Activated CD8-positive, alpha-beta memory T cell treated with anti-CD3 and anti-CD28 coated beads, Interleukin-2, amount 50 U/mL, for 4 hours (primary cell): ENCODE measurements at places on chromosomes 2 and 18.

GRCh38 chr2:49113046-49113445 lies 41.3 kb downstream of the FSHR start:
- no peak for DNase-seq

DNA sequence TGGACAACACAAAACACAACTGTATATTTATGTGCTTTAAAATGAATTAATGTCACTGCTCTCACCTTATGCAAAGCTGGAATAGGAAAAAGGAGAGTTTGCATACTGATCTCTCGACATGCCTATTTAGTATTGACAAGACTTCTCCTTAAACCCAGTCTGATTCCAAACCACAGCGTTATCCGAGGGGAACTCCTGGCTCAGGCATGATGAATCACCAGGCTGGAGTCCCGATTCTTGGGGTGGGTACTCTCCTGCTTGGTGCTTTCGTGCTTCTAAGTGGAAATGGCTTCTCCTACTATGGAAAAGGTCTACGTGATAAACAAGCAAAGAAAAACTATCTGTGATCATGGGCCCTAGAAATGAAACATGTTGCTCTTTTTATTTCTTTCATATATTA lies 88.9 kb upstream of the SLC35G4 start:
- no peak for DNase-seq

DNA sequence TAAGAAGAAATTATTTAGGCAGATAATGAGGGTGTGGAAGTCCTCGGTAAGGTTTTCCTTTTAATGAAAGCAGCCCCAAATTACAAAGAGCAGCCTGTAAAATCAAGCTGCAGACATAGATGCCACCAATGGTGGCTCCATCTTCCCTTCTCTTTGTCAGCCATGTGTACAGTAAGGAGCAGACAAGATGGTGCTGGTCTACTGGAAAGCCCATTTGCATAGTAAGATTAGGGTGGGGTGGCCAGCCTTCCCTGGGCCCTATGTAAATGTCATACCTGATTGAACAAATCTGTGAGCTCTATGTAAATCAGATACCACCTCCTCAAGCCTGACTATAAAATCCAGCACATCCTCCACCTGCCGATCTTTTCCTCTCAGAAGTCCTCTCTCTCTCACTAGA lies 154.4 kb upstream of the SERTAD2 start:
- DNase-seq = no peak

DNA sequence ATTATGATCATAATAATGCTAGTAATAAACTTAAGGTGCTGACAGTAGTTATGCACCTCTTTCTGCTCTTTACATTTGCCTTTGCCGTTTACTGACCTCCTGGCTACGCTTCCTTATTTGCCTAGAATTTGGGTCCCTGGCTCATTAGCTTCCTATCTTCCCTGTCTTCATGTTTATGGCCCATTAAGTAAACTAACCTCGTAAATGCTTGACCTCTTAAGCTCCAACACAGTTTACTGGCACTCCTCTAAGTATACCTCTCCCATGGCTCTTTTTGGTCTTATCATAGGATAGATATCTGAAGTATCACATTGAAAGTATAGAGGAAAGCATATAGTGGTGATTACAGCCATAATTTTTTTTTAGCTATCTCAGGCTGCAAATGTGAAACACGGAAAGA lies 657.3 kb upstream of the SLC39A10 start:
- no peak for DNase-seq

DNA sequence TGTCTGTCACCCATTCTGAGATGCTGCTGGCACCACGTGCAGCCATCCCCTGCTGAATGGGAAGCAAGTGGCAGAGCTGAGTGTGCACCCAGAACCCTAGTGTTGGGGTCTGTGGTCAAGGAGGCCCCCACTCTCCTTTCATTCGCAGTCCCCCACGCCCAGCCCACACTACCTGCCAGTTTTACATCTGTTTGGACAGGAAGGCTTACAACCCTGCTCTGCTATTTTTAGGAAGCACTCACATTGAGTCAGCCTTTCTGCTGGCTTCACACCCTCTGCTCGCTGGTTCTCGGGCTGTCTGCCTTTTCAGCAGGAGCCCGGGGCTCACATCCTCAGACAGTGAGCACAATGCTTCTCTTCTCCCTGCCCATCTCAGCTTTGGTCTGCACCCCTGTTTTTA lies 10.7 kb upstream of the ADCY3 start:
- DNase-seq = no peak

GRCh38 chr18:45232061-45232460 lies 383.2 kb upstream of the SLC14A2 start:
- no peak for DNase-seq

DNA sequence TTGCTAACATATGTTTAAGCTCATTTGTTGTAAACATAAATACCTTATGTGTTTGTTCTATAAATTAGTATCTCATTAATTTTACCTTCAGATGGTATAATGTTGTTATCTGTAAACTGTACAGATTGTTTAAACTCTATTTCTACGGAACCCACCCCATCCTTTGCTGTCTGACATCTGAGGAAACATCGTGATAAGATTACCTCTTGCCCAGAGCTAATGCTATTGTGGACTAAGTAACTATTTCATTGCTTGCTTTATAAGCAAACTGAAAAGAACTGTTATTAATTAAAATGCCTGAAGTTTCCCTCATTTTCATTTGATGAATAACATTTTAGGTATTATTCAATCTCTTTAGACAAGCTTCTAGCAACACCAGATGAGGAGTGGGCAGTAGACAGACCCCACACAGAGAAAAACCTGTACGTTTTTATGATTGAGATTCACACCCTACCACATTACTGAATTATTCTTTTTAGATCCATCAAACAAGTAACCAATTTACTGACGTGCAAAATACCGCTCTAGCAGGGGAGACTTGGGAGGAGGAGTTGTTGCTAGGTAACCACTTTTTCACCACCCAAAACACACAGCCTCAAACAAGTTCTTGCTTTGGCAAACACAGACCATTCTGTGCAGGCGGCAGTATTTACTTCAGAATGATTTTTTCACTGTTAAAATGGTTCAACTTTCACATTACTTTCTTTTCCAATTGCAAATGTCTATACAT lies 1.9 kb upstream of the SYT4 start:
- DNase-seq = no peak

GRCh38 chr2:71358931-71359671 lies 27.5 kb downstream of the ZNF638 start:
- DNase-seq = no peak

DNA sequence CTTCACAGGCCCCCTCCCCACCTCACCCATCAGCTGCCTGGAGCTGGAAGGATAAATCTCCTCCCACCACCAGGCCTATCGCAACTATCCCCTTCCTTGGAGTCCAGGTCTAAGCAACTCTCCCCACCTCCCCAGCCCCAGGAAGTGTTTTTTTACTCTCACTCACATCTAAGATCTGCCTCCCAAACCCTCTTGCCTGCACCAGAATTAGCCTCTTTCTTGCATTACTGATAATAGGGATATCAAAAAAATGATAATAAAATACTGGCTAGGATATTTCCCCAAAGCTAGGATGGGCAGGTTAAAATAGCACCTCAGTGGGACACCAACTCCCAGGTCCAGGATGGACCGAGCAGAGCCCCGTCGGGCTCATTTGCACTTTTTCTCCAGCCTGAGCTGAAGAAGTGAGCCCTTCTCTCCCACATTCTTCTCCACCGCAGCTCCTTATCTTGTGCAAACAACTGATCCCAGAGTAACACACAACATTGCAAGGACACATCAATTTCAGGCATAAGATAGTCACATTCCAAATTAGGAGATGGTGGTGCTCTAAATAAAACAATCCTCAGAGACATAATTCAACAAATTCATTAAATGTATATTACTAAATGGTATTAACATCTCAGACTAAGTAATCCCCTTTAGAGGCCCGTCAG lies 17.7 kb upstream of the CIB4 start:
- no peak for DNase-seq

DNA sequence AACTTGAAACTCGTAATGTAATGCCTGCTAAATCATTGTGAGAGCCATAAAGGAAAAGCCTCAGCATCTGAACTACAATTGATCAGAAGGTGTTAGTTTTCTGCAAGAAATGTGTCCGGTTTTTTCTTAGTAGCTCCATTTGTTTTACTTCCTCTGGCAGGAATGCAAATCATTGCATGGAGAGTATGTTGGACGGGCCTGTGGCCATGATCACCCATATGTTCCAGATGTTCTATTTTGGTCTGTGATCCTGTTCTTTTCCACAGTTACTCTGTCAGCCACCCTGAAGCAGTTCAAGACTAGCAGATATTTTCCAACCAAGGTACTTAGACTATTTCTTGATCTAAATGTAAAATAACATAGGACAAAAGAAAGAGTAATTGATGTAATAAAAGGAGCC lies 126.6 kb downstream of the DPP4 start:
- no peak for DNase-seq

DNA sequence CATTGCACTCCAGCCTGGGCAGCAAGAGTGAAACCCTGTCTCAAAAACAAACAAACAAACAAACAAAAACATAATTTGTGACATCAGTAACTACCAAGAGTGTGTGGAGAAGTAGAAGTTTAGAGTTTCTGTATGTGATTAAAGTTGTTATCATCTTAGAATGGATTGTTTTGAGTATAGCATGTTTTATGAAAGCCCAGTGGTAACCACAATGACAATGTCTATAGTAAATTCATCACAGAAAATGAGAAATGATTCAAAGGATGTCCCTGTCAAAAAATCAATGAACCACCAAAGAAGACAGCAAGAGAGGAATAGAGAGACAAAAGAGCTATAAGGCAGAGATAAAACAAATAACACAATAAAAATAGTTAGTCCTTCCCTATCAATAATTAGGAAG lies 1299.2 kb downstream of the CNTNAP5 start:
- DNase-seq = no peak

DNA sequence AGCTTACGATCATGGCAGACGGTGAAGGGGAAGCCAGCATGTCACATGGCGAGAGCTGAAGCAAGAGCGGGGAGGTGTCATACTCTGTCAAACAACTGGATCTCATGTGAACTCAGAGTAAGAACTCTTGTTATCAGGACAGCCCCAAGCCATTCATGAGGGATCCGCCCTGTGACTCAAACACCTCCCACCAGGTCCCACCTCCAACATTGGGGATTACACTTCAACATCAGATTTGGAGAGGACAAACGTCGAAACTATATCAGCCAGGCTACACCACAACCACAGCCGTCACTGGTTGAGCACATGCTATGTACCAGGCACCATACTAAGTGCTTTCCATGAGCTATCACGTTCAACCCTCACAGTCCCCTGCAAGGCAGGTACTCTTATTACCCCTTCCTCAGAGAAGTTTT lies 293.8 kb downstream of the PRKCE start:
- DNase-seq = no peak

GRCh38 chr2:39780825-39781600 lies 2.0 kb upstream of the THUMPD2 start:
- DNase-seq = no peak

DNA sequence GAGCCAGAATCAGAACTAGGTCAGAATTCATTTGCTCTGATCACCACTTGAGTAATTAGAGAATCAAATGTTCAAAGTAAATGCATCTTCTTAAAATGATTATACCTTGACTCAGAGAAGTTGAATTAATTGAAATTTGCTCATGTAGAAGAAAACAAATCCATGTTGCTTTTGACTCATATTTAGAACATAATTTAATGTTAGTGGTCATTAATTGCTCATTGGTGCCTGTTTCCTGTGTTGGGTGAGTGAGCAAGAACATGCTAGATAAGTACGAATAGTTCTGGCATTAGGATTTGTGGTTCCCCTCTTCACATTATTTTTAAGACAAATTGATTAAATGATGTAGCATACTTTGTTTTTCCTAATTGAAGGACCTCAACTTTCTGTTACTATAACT lies 19.0 kb downstream of the ACVR2A start:
- no peak for DNase-seq
